ENCODE measurements at places on chromosomes 3 and 15.

- H3K36me3 ChIP-seq = peaks cover 35% of the 10 kb centered on the region
- H3K4me3 ChIP-seq = no peak overlapping the region
- DNase-seq = no peak
- H3K27ac ChIP-seq = no peak overlapping the region
Measured at GRCh38 chr15:25679492-25679891, 183.6 kb downstream of the ATP10A start.

- no peaks in the 10 kb centered on the region for H3K27me3 ChIP-seq
- H3K36me3 ChIP-seq = peaks cover 12% of the 10 kb centered on the region
- peaks cover 2% of the 10 kb centered on the region for H3K4me1 ChIP-seq
- DNase-seq = no peak
Measured at GRCh38 chr3:53181024-53181371, 20.0 kb downstream of the PRKCD start.

- no peaks in the 10 kb centered on the region for H3K36me3 ChIP-seq
- H3K4me3 ChIP-seq = no peak overlapping the region
- H3K27ac ChIP-seq = no peak overlapping the region
- no peaks in the 10 kb centered on the region for H3K4me1 ChIP-seq
Measured at GRCh38 chr3:89072642-89073041, 34.8 kb upstream of the EPHA3 start.

DNA sequence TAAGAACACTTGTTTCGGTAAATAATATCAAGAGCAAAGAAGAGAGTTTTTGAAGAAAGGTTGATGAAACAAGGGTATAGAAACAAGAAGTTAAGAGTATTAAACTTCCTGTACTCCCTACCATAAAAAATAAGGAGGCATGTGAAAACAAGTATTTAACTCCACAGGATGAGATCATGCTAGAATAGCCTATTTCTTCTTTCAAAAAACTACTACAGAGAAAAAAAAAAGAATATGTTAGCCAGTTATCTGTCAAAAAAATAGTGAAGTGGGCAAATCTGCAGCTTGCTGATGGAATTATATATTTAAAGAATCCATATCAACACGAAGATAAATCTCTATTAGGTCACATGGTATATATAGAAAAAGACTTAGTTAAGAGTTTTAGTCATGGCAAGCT, 33.4 kb downstream of the SETD2 start:
- DNase-seq = no peak
- H3K4me1 ChIP-seq = peaks cover 54% of the 10 kb centered on the region
- no peaks in the 10 kb centered on the region for H3K27me3 ChIP-seq
- no peak overlapping the region for H3K27ac ChIP-seq
- H3K4me3 ChIP-seq = no peak overlapping the region
- H3K36me3 ChIP-seq = peaks cover 22% of the 10 kb centered on the region

DNA sequence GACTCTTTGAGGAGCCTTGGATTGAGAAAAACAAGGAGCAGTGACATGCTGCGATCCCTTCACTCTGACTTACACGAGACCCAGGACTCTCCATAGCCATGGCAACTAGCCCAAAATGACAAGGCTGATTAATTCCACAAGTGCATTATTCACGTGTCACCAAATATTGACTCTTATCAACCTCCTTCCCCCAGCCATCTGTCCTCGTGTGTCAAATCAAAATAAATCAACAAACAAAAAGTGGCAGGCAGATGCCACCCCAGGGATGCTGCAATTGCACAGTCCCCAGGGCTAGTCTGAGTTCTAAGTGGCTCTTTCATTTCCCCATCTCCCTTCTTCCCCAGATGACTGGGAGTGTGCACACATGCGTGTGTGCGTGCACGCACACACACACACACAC, 104.9 kb downstream of the AQP9 start:
- no peak overlapping the region for H3K27ac ChIP-seq
- no peak overlapping the region for H3K4me3 ChIP-seq
- DNase-seq = no peak
- H3K27me3 ChIP-seq = no peaks in the 10 kb centered on the region
- no peaks in the 10 kb centered on the region for H3K36me3 ChIP-seq
- no peaks in the 10 kb centered on the region for H3K4me1 ChIP-seq

DNA sequence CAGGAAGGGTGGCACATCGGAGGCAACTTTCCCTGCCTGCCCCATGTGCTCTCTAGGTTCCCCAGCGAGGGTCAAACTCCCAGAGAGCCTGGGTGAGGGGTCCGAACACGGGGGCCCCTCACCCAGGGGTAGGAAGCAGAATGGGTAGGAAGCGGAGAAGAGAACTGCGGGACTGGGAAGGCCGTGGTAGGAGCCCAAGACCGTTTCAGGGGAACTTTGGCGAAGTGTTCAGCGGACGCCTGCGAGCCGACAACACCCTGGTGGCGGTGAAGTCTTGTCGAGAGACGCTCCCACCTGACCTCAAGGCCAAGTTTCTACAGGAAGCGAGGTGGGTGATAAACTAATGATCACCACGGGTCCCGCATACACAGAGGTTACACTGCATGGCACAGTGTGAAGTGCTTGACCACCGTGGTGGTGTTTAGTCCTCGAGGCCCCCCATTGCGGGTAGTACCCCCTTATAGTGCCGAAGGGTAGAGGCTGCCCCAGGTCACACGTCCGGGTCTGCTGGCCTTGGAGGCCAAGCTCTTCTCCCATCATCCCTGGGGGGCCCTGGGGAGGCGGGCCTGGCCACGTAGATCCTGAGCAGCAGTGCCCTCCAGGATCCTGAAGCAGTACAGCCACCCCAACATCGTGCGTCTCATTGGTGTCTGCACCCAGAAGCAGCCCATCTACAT, 8.3 kb downstream of the FES start:
- no peak for DNase-seq
- no peaks in the 10 kb centered on the region for H3K4me1 ChIP-seq
- no peak overlapping the region for H3K4me3 ChIP-seq
